ENCODE measurements at places on chromosomes 6 and 20.
A peak's percentile ranks its signal among the peaks of the same experiment; 100 is the strongest.

- peaks cover 6% of the 10 kb centered on the region for H3K4me1 ChIP-seq
- H3K36me3 ChIP-seq = no peaks in the 10 kb centered on the region
- peak; percentile 90 for DNase-seq
- peak overlapping the region; percentile 95 for H3K4me3 ChIP-seq
- H3K27me3 ChIP-seq = no peaks in the 10 kb centered on the region
Observed at GRCh38 chr6:109690373-109690736, 647 bp downstream of the AK9 start.

GRCh38 chr6:25959890-25960536, 2.6 kb upstream of the TRIM38 start:
- H3K27me3 ChIP-seq = no peaks in the 10 kb centered on the region
- H3K27ac ChIP-seq = no peak overlapping the region
- no peak for DNase-seq
- no peaks in the 10 kb centered on the region for H3K36me3 ChIP-seq
- H3K4me1 ChIP-seq = peaks cover 2% of the 10 kb centered on the region

DNA sequence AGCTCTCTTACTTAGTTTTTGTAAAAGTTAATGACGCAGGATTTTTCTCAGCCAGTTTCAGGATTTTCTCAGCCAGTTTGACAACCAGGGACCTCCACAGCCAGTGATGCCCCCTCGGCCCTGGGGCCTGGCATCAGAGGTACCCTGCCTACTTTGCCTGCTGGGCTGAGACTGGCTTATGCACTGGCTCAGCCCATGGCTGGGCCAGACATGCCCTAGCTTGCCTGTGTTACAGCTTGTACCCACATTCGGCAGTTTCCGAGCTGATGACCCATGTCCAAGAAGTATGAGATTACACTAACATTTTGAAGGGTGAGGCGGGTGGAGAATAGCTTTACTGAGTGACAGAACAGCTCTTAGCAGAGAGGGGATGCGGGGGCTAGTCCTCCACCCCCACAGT, 406.1 kb upstream of the HSF2 start:
- no peak for DNase-seq
- H3K4me3 ChIP-seq = no peak overlapping the region
- H3K36me3 ChIP-seq = no peaks in the 10 kb centered on the region

DNA sequence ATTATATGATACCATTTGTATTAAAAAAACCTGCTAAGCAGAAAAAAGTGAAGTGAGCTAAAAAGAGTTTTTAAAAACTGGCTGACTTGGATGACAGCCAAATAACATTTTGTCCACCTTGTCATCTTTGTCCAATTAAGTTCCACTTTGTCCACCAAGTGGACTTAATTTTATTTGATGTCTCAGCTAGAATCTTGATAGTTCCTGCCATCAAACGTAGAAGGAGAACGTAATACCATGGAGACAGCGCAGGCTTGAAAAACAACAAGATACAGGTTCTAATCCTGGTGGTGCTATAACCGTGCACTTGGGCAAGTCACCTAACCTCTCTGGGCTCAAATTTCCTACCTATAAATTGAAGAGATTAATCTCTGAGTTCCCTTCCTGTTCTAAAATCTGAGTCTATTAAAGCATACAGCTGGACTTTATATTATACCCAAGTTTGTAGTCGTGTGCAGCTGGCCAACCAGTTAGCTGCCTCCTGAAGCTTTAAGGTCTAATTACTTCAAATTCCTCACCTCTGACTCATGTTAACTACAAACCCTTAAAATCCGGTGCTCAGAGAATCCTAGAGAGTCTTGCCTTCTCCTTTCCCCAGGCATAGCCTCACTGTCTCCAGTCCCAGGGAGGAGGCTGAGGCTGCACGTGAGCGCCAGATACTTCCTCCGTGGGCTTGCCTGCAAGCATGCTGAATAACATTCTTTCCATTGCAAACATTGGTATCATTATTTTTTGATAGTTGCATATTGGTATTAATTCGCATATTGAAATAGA, 16.8 kb downstream of the TMEM244 start:
- no peaks in the 10 kb centered on the region for H3K27me3 ChIP-seq
- no peaks in the 10 kb centered on the region for H3K36me3 ChIP-seq
- no peak for DNase-seq
- H3K4me3 ChIP-seq = no peak overlapping the region

GRCh38 chr6:25363427-25363826, 84.3 kb downstream of the CARMIL1 start:
- H3K4me3 ChIP-seq = no peak overlapping the region
- no peak for DNase-seq
- no peaks in the 10 kb centered on the region for H3K36me3 ChIP-seq
- no peak overlapping the region for H3K27ac ChIP-seq

DNA sequence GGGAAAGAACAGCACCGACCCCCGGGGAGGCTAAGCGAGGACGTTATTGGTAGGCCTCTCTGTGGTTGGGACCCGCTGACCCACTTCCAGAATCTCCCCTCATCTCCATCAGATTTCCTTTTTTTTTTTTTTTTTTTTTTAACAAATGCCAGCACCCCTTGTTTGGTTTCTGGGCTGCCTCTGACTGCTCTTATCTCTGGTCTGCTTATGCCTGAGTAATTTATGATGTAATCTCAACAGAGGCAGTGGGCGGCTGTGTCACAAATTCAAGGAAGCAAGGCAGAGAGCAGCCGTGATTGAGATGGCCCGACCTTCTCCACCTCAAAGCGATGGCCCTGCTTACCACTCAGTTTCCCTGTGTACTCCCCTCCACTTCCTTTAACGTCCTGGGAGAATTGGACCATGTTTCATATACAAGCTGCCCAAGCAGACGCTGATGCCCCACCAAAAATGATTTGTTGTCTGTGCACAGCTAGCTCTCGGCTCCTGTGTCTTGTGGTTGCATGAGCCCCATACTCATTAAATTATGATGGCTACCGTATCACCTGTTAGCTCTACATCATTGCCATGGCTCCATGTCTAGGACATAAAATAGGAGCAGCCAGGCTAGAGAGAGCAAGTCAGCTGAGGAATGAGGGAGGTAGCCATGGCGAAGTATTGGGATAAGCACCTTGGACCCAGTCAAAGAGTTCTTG, 98.1 kb downstream of the ZNF217 start:
- no peaks in the 10 kb centered on the region for H3K4me1 ChIP-seq
- H3K27ac ChIP-seq = no peak overlapping the region
- H3K4me3 ChIP-seq = no peak overlapping the region
- no peaks in the 10 kb centered on the region for H3K27me3 ChIP-seq

- no peaks in the 10 kb centered on the region for H3K36me3 ChIP-seq
- DNase-seq = peak; percentile 86
- H3K4me1 ChIP-seq = no peaks in the 10 kb centered on the region
- no peak within 1 kb of the TSS for H3K27ac ChIP-seq
- H3K4me3 ChIP-seq = no peak within 1 kb of the TSS
Observed at GRCh38 chr20:63696628-63697356, at the start of gene TNFRSF6B. Gene TNFRSF6B, plus strand, starts transcription at chr20:63696652. Its CDS starts 116 bp downstream, at chr20:63696768.

DNA sequence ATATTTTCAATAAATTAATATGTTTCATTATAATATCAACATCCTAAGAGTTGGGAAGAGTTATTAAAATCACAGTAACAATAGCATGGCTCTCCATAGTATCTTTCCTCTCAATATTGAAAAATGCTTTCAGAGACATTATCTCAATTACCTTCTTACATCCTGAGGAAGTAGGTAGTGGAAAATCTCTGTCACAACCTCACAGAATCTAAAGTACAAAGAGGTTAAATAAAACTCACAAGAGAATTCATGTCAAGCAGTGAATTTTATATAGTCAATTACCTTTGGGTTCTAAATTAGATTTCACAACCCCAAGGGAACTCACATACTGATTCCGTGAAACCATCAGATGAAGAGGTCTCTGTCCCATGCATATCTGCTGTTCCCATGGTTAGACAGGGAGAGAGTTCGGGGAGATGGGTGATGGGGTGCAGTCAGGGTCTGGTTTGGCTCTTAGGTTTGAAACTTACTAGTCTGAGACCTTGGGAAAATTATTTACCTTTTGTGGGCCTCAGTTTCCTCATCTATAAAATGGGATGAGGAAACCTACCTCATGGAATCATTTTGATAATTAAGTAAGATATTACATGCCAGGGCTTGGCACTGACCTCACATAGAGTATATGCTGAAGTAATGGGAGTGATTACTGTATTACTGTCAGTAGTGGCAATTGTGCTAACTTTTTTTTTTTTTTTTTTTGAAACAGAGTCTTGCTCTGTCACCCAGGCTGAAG, 74.0 kb upstream of the SNX9 start:
- H3K4me3 ChIP-seq = no peak overlapping the region
- H3K36me3 ChIP-seq = no peaks in the 10 kb centered on the region
- H3K27me3 ChIP-seq = no peaks in the 10 kb centered on the region
- no peaks in the 10 kb centered on the region for H3K4me1 ChIP-seq
- no peak overlapping the region for H3K27ac ChIP-seq

DNA sequence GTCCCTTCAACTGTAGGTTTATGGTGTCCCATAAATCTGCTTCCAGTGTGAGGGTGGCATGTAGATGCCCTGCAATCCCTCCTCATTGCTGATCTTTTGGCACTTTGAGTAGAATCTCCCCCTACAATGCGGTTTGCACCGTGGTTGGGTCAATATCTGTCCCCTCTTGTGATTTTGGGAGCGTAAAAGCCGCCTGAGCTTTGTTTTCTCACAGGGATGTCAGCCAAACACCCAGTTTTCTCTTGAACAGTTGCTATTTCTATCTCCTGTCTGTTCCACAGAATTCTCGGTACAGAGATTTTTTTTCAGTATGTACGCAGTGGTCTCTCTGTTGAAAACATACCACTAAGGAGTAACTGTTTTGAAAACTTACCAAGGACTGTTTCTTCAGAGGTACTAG, 21.8 kb downstream of the CDS2 start:
- no peak overlapping the region for H3K4me3 ChIP-seq
- H3K27me3 ChIP-seq = no peaks in the 10 kb centered on the region
- no peak for DNase-seq
- H3K27ac ChIP-seq = no peak overlapping the region

- H3K4me1 ChIP-seq = no peaks in the 10 kb centered on the region
- H3K27ac ChIP-seq = no peak overlapping the region
- DNase-seq = peak; percentile 67
- H3K36me3 ChIP-seq = no peaks in the 10 kb centered on the region
Observed at GRCh38 chr6:151313066-151313491, 73.3 kb downstream of the AKAP12 start.

DNA sequence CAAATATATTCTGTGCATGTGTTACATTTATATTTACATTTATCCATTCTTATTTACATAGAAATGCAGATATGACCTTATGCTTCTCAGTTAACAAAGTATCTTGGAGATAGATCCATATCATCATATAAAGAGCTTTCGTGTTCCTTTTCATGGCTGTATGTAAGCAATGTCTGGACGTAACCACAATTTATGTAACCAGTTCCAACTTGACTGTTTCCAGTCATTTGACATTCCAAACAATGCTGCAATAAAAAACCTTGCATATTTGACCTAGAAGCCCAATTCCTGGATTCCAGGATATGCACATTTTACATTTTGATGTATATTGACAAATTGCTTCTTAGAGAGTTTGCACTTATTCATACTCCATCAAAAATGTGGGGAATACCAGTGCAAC, 113.7 kb upstream of the F13A1 start:
- DNase-seq = no peak
- no peak overlapping the region for H3K4me3 ChIP-seq
- no peaks in the 10 kb centered on the region for H3K4me1 ChIP-seq
- no peaks in the 10 kb centered on the region for H3K27me3 ChIP-seq
- H3K27ac ChIP-seq = no peak overlapping the region
- H3K36me3 ChIP-seq = no peaks in the 10 kb centered on the region

GRCh38 chr6:17429383-17430061, 36.1 kb downstream of the CAP2 start:
- DNase-seq = no peak
- H3K36me3 ChIP-seq = no peaks in the 10 kb centered on the region
- H3K27ac ChIP-seq = no peak overlapping the region
- H3K4me3 ChIP-seq = no peak overlapping the region
- H3K4me1 ChIP-seq = no peaks in the 10 kb centered on the region

DNA sequence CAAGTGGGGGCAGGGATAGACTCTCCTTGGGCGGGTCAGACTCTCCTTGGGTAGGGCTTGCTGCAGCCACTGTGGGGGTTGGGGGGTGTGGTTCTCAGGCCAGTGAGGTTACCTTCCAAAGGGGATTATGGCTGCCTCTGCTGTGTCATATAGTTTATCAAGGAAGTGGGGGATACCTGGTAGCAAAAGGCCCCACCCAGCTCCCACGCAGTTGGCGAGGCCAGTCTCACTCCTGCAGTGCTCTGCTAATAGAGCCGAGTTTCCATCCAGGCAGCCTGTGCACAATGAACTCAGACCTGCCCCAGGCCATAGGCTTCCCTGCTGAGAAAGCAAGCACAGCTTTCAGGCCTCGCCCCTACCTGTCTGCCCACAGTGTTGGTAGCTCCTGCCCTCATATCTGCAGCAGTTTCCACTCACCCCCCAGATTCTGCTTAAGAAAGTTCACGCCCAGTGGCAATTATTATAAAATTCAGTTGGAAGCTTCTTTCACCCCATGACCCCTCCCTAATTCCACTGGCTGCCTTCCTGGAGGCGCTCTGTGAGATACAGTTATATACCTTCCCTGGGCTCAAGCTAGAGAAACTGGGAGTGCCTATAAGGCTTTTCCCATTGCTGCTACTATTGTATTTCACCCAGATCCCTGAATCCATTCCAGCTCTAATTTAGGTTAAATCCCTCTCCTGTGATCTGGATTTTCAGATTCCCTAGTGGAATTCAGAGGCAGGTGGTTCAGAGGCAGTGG, 56.1 kb downstream of the HDDC2 start:
- no peaks in the 10 kb centered on the region for H3K27me3 ChIP-seq
- H3K36me3 ChIP-seq = no peaks in the 10 kb centered on the region
- H3K4me1 ChIP-seq = peaks cover 2% of the 10 kb centered on the region
- peak; percentile 31 for DNase-seq
- no peak overlapping the region for H3K4me3 ChIP-seq
- H3K27ac ChIP-seq = no peak overlapping the region

- peak overlapping the region; percentile 95 for H3K27ac ChIP-seq
- peak overlapping the region; percentile 76 for H3K4me3 ChIP-seq
- DNase-seq = peak; percentile 58
- H3K36me3 ChIP-seq = no peaks in the 10 kb centered on the region
- peaks cover 35% of the 10 kb centered on the region for H3K4me1 ChIP-seq
- H3K27me3 ChIP-seq = peaks cover 3% of the 10 kb centered on the region
Observed at GRCh38 chr20:25058847-25059810, 1.2 kb upstream of the ACSS1 start.

DNA sequence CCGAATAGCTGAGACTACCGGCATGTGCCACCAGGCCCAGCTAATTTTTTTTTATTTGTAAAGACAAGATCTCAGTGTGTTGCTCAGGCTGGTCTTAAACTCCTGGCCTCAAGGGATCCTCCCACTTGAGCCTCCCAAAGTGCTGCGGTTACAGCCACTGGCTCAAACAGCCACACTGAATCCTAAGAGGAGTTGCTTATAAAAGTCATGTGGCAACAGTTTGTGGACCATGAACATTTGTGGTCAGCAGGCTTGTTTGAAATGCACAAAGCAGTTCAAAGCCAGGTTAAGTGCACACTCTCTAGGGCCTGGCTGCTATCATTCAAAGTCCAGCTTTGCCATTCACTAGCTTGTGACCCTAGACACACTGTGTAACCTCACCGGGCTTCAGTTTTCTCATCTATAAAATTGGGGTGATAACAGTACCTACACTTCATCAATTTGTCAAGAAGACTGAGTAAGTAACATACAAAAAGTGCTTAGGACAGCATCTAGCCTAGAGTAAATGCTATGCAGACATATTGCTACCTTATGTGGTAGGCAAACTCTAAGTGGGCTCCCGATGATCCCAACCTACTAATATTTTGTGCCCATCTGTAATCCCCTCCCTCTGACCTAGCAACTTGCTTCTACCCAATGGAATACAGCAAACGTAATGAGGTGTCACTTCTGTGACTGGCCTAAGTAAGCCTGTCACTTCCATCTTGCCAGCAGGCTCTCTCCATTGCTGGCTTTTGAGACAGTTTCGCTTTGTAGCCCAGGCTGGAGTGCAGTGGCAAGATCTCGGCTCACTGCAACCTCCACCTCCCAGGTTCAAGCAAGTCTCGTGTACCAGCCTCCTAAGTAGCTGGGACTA, 122.9 kb downstream of the ZMYND8 start:
- no peaks in the 10 kb centered on the region for H3K27me3 ChIP-seq
- H3K27ac ChIP-seq = no peak overlapping the region
- no peaks in the 10 kb centered on the region for H3K4me1 ChIP-seq
- peaks cover 33% of the 10 kb centered on the region for H3K36me3 ChIP-seq
